GM23248 (cell line): ENCODE measurements at places on chromosomes 7 and 10. TPM values are rescaled to one million over a fixed set of nuclear protein-coding genes. Genes with fewer than 3 reads are reported as not detected.
A peak's percentile ranks its signal among the peaks of the same experiment; 100 is the strongest.

DNA sequence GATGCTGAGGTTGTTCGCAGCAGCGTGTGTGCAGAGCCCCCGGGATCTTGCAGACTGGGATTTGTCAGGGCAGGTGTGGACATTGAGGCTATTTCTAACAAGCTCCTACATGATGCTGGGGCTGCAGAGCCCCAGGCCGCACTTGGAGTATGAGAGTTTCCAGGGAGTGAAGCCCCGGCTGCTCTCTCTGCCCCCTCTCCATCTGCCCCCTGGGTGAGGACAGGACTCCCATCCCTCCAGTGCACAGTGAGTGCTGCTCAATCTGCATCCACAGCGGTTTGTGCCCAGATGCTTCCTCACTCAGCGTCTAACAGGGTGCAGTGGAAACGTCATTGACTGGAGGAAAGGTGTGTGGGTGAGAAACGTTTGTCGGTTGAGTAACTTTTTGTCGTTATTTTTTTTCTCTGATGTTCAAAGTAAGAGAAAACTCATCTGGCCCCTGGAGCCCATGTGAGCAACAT lies 25.3 kb downstream of the IL2RA start:
- H3K4me1 ChIP-seq, result peaks cover 16% of the 10 kb centered on the region
- H3K36me3 ChIP-seq, result no peaks in the 10 kb centered on the region
- no peak overlapping the region for H3K4me3 ChIP-seq

DNA sequence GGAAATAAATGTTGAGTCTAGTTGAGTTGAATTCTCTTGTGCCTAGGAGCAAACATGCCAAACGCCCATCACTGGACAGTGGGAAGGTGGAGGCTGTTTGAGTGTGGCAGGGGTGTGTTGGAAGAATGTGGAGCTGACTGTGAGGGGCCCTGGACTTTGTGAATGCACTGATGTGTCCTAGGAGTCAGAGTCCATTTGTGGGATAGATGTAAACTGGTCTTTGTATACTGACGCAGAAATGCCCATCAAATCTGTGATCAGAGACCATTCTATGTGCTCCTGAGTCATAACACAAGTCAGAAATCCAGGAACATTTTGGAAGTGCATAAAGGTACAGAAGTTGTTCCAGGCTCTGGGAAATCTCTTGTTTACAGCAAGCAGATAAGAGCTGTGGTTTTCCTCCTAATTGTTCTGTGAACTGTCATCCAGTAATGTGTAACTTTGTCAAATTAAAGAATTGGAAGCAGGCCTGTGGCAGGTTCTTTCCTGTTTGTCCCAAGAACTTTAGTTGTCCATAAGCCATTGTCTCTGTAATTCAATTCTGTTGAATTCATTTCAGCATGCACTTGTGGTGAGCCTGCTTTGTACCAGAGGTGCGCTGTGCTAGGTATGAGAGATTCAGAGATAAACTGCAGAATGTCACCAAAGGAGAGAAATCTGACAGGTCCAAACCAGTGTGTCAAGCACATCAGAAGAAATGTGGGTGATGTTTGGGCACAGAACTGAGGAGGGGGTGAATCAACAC lies 7.6 kb downstream of the PRXL2A start:
- H3K27ac ChIP-seq, result no peak overlapping the region
- no peaks in the 10 kb centered on the region for H3K36me3 ChIP-seq
- DNase-seq, result no peak
- no peaks in the 10 kb centered on the region; the same call in 1 of the 2 replicates for H3K27me3 ChIP-seq
- no peak overlapping the region for H3K4me3 ChIP-seq
- H3K4me1 ChIP-seq, result no peaks in the 10 kb centered on the region

DNA sequence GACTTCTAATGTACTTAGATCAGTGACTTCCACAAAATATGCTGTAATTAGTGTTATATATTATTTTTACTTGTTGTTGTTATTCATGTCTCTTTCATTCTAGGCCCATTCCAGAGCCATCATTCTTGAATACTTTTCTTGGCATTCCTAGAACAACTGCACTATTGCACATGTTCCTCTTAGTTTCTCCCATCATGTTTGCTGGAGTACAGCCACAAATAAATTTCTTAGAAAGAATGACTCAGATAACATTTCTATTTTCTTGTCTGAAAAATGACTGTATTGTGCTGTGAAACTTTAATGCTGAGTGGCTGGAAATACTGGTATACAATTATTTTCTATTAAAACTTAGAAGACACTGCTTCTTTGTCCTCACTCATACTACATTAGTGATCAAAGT lies 651.0 kb upstream of the STEAP1 start:
- H3K36me3 ChIP-seq, result no peaks in the 10 kb centered on the region
- H3K4me1 ChIP-seq, result no peaks in the 10 kb centered on the region
- DNase-seq, result no peak
- no peak overlapping the region for H3K27ac ChIP-seq
- H3K4me3 ChIP-seq, result no peak overlapping the region
- no peaks in the 10 kb centered on the region for H3K27me3 ChIP-seq

DNA sequence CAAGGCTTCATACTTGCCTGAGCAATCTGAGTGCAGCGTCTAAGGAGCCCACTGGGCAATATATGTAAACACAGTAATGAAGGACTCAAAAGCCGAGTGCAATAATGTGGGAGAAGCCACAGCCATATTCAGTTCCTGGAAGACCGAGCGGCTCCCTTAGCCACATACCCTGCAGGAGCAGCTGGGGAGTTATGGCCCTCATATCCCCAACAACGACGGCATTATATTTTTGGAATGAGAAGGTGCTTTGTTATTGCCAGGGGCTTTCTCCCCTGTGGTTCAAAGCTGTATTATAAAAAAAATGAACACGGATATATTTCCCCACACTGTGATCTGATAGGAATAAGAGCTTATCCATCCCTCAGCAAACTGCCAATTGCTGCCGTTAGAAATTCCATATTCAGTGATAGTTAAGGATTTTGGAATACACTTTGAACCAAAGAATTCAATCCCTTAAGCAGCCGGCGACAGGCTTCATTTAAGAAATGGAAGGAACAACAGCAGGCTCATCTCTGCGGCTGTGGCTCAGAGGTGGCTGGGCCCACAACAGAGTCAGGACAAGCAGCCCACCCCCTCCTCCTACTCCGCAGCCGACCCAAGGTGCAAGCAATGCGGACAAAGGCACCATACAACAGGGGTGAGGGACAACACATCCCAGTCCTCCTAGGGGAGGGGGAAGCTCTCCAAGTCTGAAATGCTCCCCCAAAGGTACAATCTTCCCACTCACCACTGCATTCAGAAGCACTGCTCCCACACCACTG lies 77.2 kb downstream of the TNS3 start:
- no peak for DNase-seq
- no peaks in the 10 kb centered on the region; the same call in 1 of the 2 replicates for H3K36me3 ChIP-seq
- no peaks in the 10 kb centered on the region for H3K27me3 ChIP-seq
- no peak overlapping the region for H3K4me3 ChIP-seq

DNA sequence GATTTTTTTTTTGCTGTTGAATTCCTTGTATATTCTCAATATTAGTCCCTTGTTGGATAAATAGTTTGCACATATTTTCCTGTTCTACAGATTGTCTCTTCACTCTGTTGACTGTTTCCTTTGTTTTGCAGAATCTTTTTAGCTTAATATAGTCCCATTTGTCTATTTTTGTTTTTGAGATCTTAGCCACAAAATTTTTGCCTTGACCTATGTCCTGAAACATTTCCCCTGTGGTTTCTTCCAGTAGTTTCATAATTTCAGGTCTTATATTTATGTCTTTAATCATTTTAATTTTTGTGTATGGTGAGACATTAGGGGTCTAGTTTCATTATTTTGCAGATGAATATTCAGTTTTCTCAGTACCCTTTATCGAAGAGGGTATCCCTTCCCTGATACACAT lies 92.7 kb downstream of the LANCL2 start:
- no peaks in the 10 kb centered on the region for H3K27me3 ChIP-seq
- no peak overlapping the region for H3K4me3 ChIP-seq
- H3K4me1 ChIP-seq, result no peaks in the 10 kb centered on the region
- H3K36me3 ChIP-seq, result no peaks in the 10 kb centered on the region
- H3K27ac ChIP-seq, result no peak overlapping the region

DNA sequence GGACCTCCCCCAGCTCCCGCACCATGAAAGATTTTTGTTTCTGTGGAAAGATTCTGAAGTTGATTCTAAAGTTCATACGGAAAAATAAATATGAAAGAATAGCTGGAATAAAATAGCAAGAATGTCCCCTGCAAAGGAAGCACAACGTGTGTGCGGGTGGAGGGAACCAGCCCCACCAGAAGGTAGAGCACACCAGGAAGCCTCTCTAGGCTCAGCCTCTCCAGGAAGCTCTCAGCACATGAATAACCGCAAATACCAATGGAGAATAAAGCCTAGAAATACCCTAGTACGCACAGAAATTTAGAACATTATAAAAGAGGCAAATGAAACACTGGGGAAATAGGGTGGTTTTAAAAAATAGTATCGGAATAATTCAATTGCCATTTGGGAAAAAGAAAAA lies 24.6 kb upstream of the FAM170B start:
- H3K36me3 ChIP-seq, result no peaks in the 10 kb centered on the region
- no peaks in the 10 kb centered on the region for H3K27me3 ChIP-seq
- H3K4me1 ChIP-seq, result peaks cover 20% of the 10 kb centered on the region
- DNase-seq, result no peak
- no peak overlapping the region for H3K27ac ChIP-seq
- H3K4me3 ChIP-seq, result no peak overlapping the region

DNA sequence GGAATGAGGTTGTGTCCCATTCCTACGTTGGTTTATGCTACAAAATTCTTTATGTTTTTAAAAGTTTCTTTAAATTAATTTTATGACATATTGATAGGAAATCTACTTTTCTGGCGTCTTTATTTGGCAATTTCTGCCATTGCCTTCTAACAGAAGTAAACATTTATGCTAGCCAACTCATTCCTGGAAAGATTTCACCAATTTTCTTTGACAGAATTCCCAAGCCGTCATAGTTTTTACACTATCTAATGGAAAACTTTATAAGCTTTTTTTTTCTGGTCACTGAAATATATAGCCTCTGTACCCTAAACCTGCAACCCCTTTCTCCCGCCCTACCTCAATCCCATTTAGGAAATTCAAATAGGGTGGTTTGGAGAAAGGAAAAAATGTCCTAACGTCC lies 6.1 kb upstream of the TCAF1 start:
- H3K4me3 ChIP-seq, result no peak overlapping the region
- peaks cover 25% of the 10 kb centered on the region for H3K4me1 ChIP-seq
- no peak overlapping the region for H3K27ac ChIP-seq
- no peak for DNase-seq
- H3K36me3 ChIP-seq, result no peaks in the 10 kb centered on the region
- H3K27me3 ChIP-seq, result no peaks in the 10 kb centered on the region

DNA sequence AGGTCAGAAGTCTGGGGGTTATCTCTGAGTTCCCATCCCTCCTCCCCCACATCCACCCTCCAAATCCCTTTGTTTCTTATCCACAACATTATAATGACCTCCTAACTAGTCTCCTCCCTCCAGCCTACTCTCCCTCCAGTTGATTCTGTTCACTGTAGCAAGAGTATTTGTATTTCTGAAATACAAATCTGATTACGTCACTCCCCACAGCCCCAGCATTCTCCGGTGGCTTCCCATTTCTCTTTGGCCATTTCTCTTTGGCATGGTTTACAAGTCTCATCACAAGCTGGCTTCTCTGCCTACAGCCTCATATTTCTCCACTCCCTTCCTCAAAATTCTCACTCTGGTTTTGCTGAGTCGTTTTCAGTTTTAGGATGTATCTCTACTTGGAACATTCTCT lies 24.6 kb upstream of the MRPS33 start:
- H3K27me3 ChIP-seq, result no peaks in the 10 kb centered on the region
- H3K36me3 ChIP-seq, result no peaks in the 10 kb centered on the region
- no peak overlapping the region for H3K4me3 ChIP-seq
- H3K4me1 ChIP-seq, result no peaks in the 10 kb centered on the region
- peak; percentile 24 for DNase-seq

- peak; percentile 43 for DNase-seq
- H3K4me1 ChIP-seq, result peaks cover 62% of the 10 kb centered on the region
- H3K27ac ChIP-seq, result no peak overlapping the region
- H3K27me3 ChIP-seq, result no peaks in the 10 kb centered on the region
- no peak overlapping the region for H3K4me3 ChIP-seq
- no peaks in the 10 kb centered on the region for H3K36me3 ChIP-seq
Measured at GRCh38 chr10:112231602-112232400, 48.2 kb upstream of the GPAM start.

DNA sequence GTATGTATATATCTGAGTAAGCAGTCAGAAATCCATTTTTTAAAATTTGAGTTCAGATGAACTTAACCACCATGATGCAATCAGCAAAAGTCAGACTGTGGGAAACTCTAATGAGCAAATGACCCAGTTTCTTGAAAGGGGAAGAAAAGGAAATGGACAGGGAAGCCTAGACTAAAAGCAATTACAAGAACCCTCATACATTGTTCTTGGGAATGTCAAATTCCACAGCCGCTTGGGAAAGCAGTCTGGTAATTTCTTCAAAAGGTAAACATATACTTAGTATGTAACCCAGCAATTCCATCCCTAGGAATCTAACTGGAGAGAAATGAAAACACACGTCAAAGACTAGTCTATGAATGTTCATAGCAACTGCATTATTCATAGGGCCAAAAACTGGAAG lies 16.4 kb upstream of the FOXK1 start:
- no peaks in the 10 kb centered on the region for H3K27me3 ChIP-seq
- no peak overlapping the region for H3K4me3 ChIP-seq
- peak overlapping the region; percentile 92 for H3K27ac ChIP-seq
- peak; percentile 88 for DNase-seq
- peaks cover 16% of the 10 kb centered on the region for H3K4me1 ChIP-seq
- no peaks in the 10 kb centered on the region for H3K36me3 ChIP-seq

GRCh38 chr7:151389096-151389767 lies 20.6 kb downstream of the WDR86 start:
- no peaks in the 10 kb centered on the region for H3K4me1 ChIP-seq
- no peak overlapping the region for H3K27ac ChIP-seq
- H3K4me3 ChIP-seq, result no peak overlapping the region

- H3K36me3 ChIP-seq, result no peaks in the 10 kb centered on the region
- no peaks in the 10 kb centered on the region for H3K4me1 ChIP-seq
- H3K4me3 ChIP-seq, result no peak overlapping the region
- no peak for DNase-seq
Measured at GRCh38 chr10:75739414-75740143, 308.2 kb downstream of the LRMDA start.

GRCh38 chr7:34759477-34760125 lies 101.6 kb downstream of the NPSR1 start:
- DNase-seq, result peak; percentile 58
- H3K27me3 ChIP-seq, result peaks cover 26% of the 10 kb centered on the region; the same call in 1 of the 2 replicates
- no peak overlapping the region for H3K4me3 ChIP-seq
- no peaks in the 10 kb centered on the region for H3K36me3 ChIP-seq

The HOXA5 gene
- total RNA-seq, result 0.25 and 4.0 TPM in 2 replicates

The VSTM4 gene
- total RNA-seq, result 8.7 and 9.5 TPM in 2 replicates

The CPXM2 gene
- total RNA-seq, result 19.8 and 21.2 TPM in 2 replicates

The IQUB gene
- total RNA-seq, result 0.13 TPM in 1 of 2 replicates, not detected in the other

The PRLHR gene
- not detected in 2 replicates for total RNA-seq

The C7orf57 gene
- total RNA-seq, result not detected in 2 replicates
